ENCODE measurements at places on chromosomes 5 and 9. TPM values are rescaled to one million over a fixed set of nuclear protein-coding genes. Genes with fewer than 3 reads are reported as not detected.

GRCh38 chr5:57094753-57095683 is 78.8 kb upstream of the GPBP1 start:
- DNase-seq = no peak

- peak; percentile 76 for DNase-seq
Observed at GRCh38 chr9:385818-386398, 171.2 kb downstream of the DOCK8 start.

DNA sequence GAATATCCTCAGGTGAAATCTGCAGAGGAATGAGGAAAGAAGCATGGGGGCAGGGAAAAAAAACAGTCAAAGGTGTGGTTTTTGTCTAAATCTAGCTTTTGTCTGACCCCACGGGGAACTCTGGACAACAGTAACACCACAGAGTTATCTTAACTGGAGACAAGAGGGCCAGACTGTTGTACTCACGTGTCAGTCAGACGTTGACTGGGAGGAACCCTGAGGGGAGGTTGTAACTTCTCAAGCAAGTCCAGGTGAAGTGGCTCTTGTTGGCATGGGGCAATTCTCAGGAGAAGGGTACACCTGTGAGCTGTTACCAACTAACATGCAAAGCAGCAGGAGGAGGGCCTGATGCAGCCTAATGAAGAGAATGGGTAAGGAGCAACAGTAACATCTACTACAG is 44.1 kb upstream of the SHISAL2B start:
- no peak for DNase-seq

DNA sequence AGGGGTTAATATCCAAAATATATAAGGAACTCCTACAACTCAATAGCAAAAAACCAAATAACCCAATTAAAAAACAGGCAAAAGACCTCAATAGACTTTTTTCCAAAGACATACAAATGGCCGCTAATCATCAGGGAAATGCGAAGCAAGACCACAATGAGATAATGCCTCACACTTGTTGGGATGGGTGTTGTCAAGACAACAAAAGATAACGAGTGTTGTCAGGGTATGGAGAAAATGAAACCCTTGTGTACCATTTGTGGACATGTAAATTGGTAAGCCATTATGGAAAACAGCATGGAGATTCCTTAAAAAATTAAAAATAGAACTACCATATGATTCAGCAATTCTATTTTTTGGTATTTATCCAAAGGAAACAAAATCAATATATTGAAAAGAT is 620.2 kb downstream of the ACTL7B start:
- no peak for DNase-seq

DNA sequence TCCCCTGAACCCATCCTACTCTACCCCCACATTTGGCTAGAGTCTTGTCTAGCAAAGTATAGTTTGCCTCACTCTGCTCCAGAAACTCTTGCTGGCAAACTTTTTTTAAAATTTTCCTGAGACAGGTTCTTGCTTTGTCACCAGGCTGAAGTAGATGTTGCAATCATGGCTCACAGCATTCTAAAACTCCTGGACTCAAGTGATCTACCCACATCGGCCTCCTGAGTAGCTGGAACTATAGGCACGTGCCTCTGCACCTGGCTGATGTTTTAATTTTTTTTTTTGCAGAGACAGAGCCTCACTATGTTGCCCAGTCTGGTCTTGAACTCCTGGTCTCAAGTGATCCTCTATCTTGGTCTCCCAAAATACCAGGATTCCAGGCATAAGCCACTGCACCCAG is 175.8 kb upstream of the FBXL17 start:
- no peak for DNase-seq

Gene CCL27
- total RNA-seq = not detected

Gene PCDHGA3
- 1.2 TPM for total RNA-seq
